HepG2 (cell line): ENCODE measurements at places on chromosomes 5 and 9. TPM values are rescaled to one million over a fixed set of nuclear protein-coding genes. Genes with fewer than 3 reads are reported as not detected.

DNA sequence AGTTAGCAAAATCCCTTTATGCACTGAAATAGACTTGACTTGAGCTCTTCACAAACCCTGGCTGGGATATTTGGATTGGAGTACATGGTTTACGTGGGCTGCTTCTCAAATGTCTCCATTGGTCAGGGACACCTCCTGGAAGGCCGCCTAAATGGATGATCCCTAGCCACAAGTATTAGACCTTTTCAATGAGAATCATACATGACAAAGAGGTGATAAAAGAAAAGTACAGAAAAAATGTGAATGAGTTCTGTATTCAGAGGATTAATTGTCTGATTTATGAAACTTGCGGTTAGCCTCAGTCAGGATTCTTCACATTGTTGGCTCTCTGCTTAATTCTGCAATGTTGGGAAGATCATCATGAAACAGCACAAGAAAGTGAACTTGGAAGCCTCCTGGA is 752.8 kb upstream of the ADAMTS16 start:
- no peak for DNase-seq

DNA sequence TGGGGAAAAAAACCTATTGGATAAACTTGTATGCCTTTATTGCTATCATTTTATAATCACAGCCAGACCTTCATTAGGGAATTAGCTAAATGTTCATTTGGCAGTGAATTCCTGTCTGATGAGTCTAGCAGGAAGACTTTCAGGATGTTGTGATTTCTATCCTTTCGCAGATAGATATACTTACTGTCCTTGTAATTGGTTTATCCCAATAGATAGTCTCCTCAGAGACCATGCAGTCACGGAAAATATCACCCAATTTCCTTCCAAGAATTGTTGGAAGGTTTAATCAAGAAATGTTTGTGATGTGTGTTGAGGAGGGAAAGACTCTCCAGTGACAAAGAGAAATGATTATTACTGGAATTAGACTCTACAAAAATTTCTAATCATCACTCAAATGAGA is 1937.9 kb upstream of the WWC1 start:
- DNase-seq = no peak

GRCh38 chr5:99104538-99105132 is 175.8 kb upstream of the CHD1 start:
- DNase-seq = peak; percentile 13

TRIP13 gene
- total RNA-seq = 33.0 and 39.5 TPM in 2 replicates
